ENCODE measurements at places on chromosomes 16 and 17. TPM values are rescaled to one million over a fixed set of nuclear protein-coding genes. Genes with fewer than 3 reads are reported as not detected.

Gene ALOX15
- 0.41 TPM for total RNA-seq

Gene AKTIP
- total RNA-seq, result 21.0 TPM

Gene PRKCB
- 0.77 TPM for total RNA-seq

Gene RPS6KB1
- total RNA-seq, result 41.5 TPM

Gene GALNS
- 19.7 TPM for total RNA-seq

Gene CLEC16A
- total RNA-seq, result 26.0 TPM

Gene ABCC6
- 0.77 TPM for total RNA-seq

Gene ADGRG3
- not detected for total RNA-seq

Gene CCDC102A
- 8.6 TPM for total RNA-seq

Gene OSBPL7
- 14.3 TPM for total RNA-seq

Gene HBM
- total RNA-seq, result not detected

Gene OR1A1
- total RNA-seq, result not detected

Gene SYNGR2
- total RNA-seq, result 19.3 TPM

Gene TAC4
- total RNA-seq, result not detected

Gene C16orf96
- total RNA-seq, result 0.30 TPM
